Effector memory CD4-positive, alpha-beta T cell (primary cell): ENCODE measurements at places on chromosomes 7 and 10.

GRCh38 chr7:44224080-44224973 lies 23.5 kb downstream of the YKT6 start:
- no peak for DNase-seq

DNA sequence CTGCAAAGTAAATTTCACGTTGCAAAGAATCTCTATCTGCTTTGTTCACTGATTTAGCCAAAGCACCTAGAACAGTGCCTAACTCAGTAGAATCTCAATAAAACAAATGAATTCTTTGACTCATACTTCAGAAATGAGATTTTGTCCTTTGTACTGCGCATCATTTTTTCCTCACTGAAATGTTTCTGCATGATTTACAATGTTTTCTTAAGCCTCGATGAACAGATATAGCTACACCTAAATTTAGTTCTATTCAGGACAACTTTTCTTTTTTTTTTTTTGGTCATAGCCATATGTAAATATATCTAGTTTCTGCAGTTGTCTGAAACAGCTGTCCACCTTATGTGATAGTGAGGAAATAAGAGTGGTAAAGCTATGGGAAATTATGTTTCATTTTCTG lies 15.3 kb downstream of the GNAT3 start:
- no peak for DNase-seq

DNA sequence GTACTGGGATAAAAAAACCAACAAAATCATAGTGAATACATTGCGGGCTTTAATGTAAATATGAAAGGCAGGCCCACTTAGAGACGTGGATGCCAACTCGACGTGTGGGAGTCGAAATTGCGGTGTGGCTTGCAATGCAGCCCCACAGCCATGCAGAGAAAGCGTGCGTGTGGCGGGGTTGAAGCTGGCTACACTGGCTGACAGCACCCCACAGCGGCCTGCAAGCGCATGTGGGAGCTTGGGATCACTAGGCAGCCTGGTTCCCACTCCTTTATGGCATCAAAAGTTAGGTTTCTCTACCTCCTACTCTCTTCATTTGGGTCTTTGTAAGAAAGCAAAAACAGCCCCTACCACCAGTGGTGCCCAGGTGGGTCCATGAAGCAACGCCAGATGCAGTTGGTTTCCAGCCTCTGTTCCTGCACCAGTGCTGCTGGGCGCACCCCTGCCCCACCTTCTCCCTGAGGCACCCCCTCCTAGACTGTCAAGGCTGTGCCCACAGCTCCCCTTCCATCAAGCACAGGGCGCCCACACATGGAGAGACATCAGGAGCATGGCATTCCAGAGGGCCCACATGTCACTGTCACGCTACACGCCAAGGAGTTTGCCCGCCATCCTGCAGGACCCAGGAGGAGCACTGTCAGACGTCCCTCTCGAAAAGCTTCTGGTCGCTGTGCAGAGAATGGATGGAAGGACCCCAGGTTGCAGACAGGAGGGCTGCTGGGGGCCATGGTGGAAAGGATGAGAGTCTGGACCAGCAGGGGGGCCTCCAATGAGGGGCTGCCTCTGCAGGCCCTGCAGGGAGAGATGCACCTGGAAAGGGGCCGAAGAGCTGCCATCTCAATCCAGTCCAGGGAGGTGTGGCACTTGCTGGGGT lies 142.9 kb downstream of the PAXIP1 start:
- DNase-seq: no peak

GRCh38 chr7:28243861-28244260 lies 63.3 kb upstream of the JAZF1 start:
- no peak for DNase-seq

- DNase-seq: no peak
Observed at GRCh38 chr7:68133045-68133444, 1136.4 kb downstream of the TYW1 start.

GRCh38 chr7:129553899-129554461 lies 51.6 kb downstream of the SMKR1 start:
- peak; percentile 9 for DNase-seq

GRCh38 chr10:124180044-124180745 lies 86.8 kb upstream of the CHST15 start:
- no peak for DNase-seq

- no peak for DNase-seq
Observed at GRCh38 chr7:157925383-157925875, 588.6 kb downstream of the DNAJB6 start.

GRCh38 chr10:71753091-71753959 lies 20.0 kb downstream of the VSIR start:
- no peak for DNase-seq

DNA sequence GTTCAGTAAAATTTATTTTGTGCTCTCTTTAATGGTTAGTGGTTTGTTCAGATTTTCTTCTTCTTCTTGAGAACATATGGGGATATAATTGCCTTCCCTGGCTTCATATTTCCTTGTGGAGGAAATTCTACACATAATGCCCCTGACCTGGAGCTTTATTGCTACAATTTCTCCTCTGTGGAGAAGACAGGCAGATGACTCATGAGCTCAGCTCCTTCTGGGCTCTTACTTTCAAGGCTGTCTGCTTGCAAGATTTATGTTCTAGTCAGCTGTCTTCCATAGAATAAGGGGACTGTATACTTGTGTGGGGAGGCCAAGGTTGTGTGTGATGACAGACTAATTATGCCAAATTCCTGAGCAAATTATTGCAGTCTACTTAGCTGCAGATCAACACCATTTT lies 1.6 kb downstream of the LRRD1 start:
- no peak for DNase-seq

- no peak for DNase-seq
Observed at GRCh38 chr7:122337011-122337410, 32.5 kb upstream of the FEZF1 start.

DNA sequence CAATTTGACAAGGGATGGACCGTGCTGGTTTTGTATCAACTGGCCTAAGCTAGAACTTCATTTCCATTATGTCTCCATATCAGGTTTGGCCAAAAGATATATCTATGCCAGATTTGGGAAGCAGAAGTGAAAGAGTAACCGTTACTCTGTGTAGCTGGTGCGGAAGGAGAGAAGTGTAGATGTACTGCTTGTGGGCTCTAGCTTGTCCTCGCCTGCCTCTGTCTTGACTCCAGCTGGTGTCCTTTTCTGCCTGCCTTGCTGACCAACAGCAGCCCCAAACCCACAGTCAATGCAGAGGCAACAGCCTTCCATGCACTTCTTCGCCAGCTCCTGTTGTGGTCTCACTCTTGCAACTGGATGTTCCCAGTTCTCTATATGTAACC lies 128.5 kb downstream of the KIF20B start:
- DNase-seq: no peak

DNA sequence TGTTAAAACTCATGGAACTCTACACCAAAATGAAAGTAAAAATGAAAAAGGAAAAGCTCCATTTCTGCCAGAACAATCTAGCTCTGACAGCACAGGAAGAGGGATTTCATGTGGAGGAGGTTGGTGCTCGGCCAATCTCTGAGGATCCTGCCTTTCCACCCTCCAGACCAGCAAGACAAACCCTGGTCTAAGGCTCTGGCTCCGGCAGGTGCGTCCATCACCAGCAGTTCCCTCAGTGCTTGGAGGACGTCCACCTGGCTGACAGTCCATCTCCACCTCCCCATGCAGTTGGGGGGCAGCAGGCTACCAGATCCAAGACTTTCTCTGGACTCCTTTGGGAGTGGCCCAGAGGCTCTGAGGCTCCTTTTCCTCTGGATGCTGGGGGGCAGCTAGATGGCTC lies 25.0 kb upstream of the LOXL4 start:
- no peak for DNase-seq

GRCh38 chr7:55336540-55336939 lies 28.6 kb upstream of the LANCL2 start:
- no peak for DNase-seq

- no peak for DNase-seq
Observed at GRCh38 chr7:20458521-20458920, 127.8 kb downstream of the ITGB8 start.

- no peak for DNase-seq
Observed at GRCh38 chr10:111511751-111512150, 434.9 kb downstream of the ADRA2A start.

DNA sequence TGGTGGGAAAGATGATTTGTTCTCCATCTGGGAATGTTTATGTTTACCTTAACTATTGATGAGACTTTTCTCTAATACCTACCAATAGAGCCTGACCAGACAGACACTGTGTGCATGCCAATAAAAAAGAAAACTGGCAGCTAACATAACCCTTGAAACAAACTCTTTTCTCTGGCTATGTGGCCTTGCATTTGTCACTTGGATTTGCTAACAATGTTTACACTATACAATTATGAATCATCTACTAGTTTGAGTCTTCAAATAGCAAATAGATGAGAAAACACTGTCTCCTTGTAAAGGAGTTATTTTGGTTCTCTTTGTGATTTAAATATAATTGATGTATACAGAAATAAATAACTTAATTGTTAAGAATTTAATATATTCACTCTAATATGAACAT lies 273.1 kb downstream of the SEMA3D start:
- no peak for DNase-seq

DNA sequence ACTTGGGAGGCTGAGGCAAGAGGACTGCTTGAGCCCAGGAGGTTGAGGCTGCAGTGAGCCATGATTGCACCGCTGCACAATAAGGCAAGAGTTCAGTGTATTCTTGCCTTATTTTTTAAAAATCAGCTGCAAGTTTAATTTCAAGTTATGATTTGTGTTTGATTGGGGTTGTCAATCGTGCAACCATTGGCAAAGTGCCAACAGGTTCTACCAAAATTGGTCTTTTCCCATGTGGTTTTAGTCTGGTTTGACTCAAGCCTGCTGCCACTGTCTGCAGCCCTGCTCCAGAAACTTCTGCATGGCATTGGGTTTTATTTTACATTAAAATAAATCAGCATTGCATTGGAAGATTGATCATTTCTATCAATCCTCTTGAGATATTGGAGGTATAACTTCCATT lies 72.7 kb downstream of the PTPRE start:
- no peak for DNase-seq

DNA sequence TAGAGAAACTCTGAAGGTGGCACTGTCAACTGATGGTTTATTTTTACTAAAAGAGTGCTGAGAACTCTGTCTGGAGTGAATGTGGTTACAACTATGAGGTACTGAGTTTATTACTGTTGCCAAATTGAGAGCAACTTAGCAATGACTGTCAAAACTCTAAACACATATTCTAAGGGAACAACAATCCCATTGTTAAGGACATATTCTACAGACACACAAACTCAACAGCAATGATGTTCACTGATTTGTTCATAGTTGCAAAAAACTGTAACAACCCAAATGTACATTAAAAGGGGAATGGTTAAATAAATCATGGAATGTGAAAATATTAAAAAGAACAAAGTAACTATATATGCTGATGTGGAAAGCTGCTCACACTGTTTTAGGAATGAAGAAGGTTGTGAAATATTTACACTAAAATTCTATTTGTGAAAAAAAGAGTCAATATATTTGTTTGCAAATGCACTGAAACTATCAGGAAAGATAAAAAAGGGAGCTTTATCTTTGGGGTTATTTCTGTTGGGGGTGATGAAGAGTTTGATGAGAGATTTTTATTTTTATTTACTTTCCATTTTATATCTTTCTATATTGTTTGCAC lies 12.9 kb downstream of the PON2 start:
- DNase-seq: no peak

DNA sequence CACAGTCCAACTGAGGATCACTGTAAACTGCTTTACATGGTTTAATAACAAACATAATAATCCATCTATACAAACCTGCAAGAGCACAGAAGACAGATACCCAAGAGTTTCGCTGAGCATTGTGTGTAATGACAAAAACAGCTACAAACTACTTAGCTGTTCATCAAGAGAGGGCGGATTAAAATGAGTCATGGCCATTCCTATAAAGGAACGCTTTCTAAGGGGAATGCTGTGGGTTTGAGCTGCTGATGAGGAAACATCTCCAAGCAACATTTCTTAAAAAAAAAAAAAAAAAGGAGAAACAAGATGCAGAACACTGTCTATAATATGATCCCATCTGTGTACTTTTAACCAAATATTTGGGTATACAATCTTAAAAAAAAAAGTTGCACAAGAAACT lies 33.8 kb downstream of the VOPP1 start:
- no peak for DNase-seq

DNA sequence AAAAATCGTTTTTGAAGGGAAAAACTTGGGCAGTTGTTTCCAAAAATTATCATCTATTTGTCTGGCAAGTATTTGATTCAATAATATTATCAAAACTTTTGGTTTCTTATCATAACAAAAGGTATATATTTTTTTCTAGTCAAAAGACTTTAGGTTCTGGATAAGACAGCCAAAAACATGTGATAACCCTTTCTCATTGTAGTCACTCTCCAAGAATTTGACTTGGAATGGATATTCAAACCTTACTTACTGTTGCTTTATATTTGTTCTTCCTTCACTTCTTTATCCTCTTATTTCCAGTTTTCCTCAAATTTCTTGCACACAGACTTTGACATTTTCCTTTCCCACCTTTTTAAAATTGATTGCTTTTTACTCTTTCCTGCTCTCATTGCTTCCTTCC lies 140.9 kb upstream of the FAM3C start:
- DNase-seq: no peak

DNA sequence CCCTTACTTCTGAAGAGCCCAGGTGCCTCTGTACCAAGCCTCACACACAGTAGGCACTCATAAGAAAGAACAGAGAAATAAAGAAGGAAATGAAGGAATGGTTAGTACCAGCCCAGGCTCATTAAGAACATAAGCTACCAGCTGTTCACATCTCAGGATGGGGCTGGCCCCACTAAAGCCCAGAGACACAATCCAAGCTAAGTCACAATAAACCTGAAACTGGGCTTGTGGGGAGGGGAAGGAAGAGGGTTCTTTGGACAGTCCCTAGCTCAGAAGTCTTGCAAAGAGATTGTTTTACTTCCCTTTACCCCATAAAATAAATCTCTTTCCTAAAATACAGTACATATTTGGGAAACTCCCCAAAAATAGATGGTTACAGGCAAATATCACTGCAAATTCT lies 24.3 kb downstream of the FBXW4 start:
- no peak for DNase-seq

GRCh38 chr10:34015700-34016099 lies 681.2 kb upstream of the NRP1 start:
- no peak for DNase-seq

GRCh38 chr10:91090761-91091529 lies 129.5 kb upstream of the PCGF5 start:
- no peak for DNase-seq

DNA sequence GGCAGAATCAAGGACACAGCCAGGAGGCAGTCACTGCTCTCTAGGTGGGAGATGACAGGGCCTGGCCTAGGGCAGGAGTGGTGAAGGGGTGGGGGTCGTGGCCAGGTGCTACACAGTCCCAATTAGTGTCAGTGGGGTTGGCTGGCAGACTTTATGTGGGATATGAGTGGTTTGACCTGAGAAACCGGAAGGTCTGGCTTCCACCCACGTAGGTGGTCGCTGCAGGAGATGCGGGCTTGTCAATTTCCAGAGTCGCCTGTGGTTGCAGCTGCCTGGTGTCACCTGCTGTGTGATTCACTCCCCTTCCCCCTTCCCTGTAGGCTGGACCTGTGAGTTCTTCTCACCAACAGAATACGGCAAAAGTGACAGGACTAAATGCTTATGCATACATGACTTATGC lies 124.3 kb downstream of the KLF6 start:
- no peak for DNase-seq

DNA sequence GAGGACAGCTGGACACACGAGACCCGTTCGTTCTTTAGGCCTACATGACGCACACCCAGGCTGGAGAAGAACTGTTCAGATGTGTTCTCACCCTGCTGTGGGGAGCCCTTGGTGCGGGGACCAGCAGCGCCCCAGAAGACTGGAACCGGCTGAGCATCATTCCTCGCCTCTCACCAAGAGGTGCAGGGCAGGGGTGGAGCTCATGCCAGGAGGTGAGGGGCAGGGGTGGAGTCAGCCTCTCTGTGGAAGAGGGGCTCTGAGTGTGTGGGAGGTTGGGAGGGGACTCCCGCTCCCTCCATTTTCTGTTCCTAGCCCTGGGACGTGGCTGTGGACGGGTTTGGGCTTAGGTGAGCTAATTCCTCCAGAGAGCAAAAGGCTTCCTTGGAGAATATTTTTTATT lies 66.0 kb upstream of the SHH start:
- DNase-seq: no peak
